Activated CD4-positive, CD25-positive, alpha-beta regulatory T cell treated with anti-CD3 and anti-CD28 coated beads, Interleukin-2, amount 50 U/mL, for 72 hours (primary cell): ENCODE measurements at places on chromosomes 2 and 18.

GRCh38 chr2:217075268-217076057, 215.6 kb upstream of the TNP1 start:
- no peak for DNase-seq

GRCh38 chr18:79197531-79197930, 128.3 kb downstream of the ATP9B start:
- DNase-seq = no peak

DNA sequence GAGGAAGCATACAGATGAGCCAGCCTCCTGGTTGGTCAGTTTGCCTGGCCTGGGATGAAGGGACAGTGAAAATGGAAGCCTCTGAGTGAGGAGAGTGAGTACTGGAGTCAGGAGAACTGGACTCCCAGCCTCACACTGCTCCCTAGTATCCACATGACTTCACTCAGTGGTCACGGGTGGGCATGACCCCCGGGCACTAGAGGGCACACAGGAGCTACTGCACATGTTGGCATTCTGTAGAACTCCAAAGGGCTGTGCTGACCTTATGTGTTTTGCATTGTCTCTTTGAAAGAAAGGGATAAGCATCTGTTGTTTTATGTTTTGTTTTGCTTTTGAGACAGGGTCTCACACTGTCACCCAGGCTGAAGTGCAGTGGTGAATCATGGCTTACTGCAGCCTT, 23.7 kb downstream of the NCAPH start:
- DNase-seq = no peak

DNA sequence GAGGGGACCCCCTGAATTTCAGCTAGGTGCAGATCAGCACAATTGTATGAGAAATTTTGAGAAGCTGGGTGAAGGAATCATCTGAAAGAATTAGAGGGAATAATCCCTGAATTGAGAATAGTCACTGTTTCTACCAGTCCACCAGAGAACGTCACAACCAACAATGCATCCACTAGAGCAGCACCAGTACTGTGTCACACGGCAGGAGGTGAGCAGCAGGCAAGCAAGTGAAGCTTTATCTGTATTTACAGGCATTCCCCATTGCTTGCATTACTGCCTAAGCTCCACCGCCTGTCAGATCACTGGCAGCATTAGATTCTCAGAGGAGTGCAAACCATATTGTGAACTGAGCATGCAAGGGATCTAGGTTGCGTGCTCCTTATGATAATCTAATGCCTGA, 40.7 kb downstream of the GDF7 start:
- DNase-seq = no peak

GRCh38 chr2:39632876-39633275, 32.8 kb upstream of the TMEM178A start:
- no peak for DNase-seq

- DNase-seq = no peak
Observed at GRCh38 chr18:9961041-9961440, 47.2 kb downstream of the VAPA start.

DNA sequence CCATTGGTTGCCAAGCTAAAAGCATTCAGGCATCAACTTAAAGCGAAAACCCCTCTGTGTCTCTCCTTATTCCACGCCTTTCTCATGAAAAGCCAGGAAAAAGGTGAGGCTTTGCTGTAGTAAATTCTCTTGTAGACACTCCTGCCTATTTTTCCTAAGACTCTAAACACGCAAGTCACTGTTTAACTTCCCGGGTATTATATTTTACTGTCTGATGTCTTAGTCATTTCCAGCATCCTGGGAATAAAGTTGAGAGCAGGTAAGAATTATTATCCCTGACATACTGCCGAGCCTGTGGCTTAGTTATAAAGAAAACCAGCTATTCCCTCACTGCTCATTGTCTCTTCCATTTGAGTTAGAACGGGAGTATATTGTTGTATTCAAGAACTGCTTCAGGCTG, 112.4 kb upstream of the GATA6 start:
- no peak for DNase-seq

DNA sequence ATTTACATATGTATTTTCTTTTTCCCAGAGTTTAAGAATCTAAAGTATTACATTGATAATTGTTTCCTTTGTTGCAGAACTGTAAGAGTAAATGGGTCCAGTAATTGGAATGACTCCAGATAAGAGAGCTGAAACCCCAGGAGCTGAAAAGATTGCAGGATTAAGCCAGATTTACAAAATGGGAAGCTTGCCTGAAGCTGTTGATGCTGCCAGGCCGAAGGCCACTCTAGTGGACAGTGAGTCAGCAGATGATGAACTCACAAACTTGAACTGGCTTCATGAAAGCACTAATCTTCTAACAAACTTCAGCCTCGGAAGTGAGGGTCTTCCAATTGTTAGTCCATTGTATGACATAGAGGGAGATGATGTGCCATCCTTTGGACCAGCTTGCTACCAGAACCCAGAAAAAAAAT, 183.8 kb upstream of the STON1 start:
- no peak for DNase-seq

- DNase-seq = no peak
Observed at GRCh38 chr18:35464831-35465279, 32.9 kb downstream of the INO80C start.

GRCh38 chr2:159695795-159696448, 16.4 kb upstream of the MARCHF7 start:
- DNase-seq = no peak

DNA sequence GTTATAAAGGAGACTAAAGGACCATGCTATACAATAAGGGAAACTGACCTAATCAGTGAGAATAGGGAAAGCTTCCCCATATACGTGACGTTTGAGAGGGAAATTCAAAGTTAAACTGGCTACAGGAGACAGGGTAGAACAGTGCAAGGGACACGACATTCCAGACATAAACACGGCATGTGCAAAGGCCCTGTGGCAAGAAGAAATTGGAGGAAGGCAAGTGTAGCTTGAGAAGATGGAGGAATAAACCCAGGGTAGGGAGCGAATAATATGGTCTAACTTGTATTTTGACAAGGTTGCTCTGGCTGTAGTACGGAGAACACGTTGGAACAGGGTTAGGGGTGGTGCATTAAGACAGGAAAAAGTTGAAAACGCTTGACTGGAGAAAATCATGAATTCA, 49.8 kb upstream of the RIOK3 start:
- no peak for DNase-seq

- no peak for DNase-seq
Observed at GRCh38 chr2:46850742-46851141, 64.9 kb downstream of the MCFD2 start.

- no peak for DNase-seq
Observed at GRCh38 chr18:74310411-74310810, 5.2 kb upstream of the C18orf63 start.

DNA sequence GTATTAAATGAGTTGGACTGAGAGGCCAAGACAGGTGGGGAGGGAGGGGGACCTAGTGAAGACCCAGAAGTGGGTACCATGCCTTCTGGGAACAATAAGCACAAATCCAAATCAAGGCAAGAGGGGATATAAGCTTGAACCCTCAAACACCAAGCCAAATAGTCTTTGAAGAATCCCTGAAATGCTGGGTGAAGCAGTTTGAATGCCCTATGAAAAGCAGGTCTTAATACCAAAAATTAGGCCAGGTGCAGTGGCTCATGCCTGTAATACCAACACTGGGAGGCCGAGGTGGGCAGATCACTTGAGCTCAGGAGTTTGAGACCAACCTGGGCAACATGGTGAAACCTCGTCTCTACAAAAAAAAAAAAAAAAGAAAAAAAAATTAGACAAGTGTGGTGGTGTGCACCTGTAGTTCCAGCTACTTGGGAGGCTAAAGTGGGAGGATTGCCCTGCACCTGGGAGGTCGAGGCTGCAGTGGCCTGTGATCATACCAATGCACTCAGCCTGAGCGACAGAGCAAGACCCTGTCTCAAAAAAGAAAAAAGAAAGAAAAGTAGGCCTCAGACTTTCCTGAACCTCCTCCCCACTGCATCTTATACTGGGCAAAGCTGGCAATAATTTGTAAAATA, 3.5 kb downstream of the PCBP1 start:
- no peak for DNase-seq

DNA sequence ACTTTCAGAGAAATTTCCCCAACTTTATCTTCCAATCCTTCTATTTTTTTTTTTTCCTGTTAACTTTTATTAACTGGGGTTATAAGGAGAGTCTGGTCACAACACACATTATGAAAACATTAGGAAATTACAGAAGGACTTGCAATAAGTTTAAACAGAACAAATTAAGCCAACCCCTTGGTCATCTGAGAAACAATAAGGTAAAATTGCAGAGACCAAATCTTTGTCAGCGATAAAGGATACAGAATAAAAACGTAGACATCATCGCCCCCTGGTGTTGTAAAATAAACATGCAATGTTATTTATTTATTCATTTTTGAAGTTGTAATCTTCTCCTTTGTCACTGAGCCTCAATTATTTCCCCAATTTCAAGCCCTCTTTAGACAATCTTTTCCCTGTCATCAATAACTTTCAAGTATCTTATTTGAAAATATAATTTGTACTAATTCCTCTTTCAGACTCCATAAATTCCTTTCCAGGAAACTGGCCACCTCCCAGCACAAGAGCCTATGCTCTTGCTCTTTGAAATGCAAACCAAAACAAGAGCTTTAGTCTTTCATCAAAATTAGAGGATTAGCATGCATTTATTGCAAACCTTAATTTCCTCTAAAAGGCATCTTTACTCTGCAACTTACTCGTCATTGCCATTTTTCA, 19.5 kb downstream of the G6PC2 start:
- no peak for DNase-seq

GRCh38 chr2:224545884-224546644, 39.1 kb downstream of the CUL3 start:
- DNase-seq = no peak

DNA sequence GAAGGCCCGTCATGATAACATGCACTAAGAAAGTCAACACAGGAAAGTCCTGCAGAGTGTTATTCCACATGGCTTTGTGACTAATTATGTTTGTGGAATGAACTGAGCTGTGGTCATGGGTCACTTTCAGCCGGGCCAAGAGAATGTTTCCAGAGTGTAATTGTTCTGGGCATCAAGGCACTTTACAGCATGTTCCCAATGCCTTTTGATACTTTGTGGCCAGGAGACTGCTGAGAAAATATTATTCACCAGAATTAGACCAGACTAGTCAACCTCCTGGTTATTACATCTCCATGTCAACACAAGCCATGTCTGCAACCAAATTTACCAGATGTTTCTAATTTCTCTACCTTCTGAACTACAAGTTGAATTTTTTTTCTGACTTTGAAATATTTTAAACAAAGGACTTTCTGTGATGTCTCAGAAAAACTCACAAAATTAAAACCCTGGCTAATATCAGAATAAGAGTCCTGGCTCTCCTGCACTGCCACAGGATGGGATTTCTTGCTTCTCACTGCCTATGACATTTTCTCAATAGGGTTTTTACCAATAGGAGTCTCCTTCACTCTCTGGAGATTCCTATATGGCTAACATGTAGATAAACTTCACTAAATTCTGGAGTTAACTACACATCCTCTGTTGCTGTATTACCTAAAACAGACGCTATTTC, 90.6 kb upstream of the WDR75 start:
- no peak for DNase-seq

DNA sequence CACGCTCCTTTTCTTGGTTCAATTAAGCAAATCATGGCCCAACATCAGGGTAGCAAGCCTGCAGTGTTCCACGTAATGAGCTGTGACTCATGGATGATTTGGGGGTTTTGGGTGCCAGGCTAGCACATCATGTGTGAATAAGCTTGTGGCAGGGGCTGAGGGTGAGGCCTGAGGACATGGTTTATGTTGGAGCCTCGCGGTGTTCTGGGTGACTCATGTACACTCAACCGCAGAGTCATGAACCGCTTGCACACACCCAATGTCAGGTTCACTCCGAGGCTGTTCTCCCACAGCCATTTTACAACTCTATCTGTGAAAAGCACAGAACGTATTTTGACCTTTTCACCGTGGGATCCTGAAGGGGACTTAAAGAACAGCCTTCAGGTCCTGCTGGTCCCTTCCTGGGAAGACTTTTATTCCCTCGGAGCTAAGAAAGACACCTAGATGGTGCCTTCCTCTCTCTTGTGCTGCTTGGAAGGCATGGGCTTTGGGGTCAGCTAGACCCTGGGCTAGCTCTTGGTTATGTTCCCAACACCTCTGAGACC, 139.9 kb upstream of the ZEB2 start:
- no peak for DNase-seq

DNA sequence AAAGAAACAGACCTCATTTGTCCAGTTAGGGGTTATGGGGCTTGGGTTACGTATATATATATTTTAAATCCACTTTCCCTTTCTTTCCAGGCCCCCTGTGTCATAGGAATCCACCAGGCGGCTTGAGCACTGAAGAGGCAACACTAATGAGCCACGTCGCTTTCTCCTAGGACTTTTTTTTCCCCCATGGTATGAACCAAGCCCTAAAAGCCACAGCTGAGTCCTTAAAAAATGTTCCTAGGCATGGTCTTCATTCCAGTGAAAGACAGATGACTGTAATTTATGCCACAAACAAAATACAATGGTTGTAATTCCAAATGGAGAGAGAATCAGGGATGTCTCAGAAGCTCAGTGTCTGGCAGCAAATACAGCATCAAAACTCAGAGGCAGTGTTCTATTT, 146.8 kb downstream of the EPHA4 start:
- DNase-seq = no peak

GRCh38 chr2:137938204-137938603, 26.1 kb upstream of the HNMT start:
- DNase-seq = no peak

DNA sequence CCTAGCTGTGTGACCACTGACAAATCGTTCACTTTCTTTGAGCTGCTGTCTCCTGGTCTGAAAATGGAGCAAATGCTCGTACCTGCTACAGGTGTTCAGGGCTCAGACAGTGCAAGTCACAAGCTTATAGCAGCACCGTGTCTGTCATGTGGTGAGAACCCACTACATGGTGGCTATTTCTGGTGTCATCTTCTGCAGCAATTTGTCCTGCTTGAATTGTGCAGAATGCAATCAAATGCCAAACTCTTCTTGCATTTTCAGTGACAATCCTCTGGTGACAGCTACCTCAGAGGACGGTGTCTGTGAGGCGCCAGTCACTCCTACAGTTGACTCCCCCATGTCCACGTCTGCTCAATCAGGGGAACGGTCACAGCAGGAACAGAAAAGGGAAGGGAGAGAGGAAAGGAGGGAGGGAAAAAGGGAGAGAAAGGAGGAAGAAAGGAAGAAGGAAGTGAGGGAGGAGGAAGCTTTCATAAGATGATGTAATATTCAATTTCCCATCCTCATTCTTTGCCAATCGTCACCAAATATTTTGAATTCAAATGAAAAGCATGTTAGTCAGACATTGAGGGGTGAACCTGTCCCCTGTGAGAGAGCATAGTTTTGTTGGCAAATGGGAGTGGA, 122.2 kb downstream of the BCL2 start:
- DNase-seq = no peak
